Fibroblast of lung (primary cell): ENCODE measurements at places on chromosomes 11 and 22.

GRCh38 chr22:36409911-36410756 lies 22.4 kb upstream of the MYH9 start:
- peak; percentile 76 for DNase-seq

- DNase-seq, result no peak
Measured at GRCh38 chr22:50157709-50158375, 12.7 kb upstream of the PANX2 start.

DNA sequence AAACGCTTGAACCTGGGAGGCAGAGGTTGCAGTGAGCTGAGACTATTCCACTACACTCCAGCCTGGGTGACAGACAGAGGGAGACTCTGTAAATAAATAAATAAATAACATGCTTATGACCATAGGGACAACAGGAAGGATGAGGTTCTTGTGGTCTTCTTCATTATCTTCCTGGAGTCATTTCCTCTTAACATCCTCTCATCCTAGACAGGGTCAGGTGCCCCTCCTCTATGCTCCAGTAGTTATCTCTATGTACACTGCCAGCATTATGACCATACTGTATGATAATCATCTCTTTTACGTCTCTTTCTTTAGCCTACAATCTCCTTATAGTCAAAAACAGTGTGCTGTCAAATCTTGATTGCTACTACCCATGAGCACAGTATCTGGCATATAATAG lies 17.7 kb downstream of the RAB30 start:
- no peak for DNase-seq

DNA sequence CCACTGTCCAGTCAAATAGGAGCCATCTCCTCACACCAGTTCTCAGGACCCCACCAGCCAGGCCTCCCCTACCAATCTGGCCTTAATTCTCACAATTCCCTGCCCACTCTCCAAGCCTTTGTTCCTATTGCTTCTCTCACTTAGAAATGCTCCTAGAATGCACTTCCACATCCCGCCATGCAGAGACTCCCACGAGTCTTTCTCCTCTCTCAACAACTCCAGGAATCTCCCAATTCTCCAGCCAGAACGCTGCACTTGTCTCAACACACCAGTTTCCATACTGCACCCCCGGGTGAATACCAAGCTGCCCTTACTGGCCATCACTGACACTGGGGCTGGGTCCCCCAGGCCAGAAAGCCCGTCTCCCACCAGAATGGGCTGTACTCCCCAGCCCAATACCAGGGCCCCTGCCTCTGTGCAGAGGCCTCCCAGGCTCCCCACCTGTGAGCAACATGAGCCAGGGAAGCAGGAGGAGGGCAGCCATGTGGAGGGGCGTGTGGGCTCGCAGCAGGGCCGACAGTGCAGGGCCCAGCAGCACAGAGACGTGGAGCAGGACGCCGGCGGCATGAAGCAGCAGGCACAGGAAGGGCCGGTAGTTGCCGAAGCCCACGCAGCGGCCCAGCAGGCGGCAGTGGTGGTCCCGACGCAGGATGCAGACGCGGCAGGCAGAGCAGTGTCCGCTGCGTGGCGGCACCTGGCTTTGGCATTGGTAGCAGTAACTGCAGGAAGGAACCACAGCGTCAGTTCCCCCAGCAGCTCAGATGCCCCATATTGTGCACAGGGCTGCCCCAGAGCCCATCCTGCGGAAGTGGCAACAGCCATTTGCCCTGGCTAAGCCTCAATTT lies 2.4 kb downstream of the ZDHHC24 start:
- peak; percentile 47 for DNase-seq

DNA sequence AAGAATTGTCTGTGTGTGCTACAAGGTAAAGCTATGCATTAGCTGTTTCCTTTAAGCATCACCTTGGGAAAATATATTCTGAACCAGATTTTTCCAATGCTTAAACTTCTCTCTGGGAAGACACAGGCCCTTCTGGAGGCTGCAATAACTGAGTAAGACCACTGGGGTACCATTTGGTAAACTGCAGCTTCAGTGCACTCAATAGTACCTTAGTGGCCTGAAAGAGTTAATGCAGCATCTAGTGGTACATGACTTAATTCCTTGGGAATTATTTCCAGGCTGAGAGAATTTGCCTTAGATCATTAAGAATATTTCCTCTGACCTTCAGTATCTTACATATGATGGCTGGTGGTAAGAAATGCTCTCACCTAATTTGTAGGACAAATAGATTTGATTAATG lies 727.4 kb downstream of the DLG2 start:
- peak; percentile 61 for DNase-seq

DNA sequence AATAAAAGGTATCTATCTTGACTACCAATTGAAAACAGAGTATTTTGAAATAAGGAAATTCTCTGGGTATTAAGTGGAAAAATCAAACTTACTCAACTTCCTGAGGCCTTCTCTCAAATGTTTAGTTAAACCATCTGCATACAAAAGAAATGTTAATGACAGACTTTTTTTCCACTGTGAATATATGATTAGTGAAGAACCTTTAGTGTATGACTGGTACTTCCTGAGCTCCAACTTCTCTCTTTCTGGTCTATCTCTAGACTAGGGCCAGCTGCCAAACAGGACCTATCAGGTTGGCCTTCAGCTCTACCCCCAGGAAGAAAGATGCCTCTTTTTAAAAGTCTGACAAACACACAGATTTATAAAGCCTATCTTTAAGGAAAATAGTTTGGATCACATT lies 68.8 kb upstream of the SCUBE2 start:
- no peak for DNase-seq

DNA sequence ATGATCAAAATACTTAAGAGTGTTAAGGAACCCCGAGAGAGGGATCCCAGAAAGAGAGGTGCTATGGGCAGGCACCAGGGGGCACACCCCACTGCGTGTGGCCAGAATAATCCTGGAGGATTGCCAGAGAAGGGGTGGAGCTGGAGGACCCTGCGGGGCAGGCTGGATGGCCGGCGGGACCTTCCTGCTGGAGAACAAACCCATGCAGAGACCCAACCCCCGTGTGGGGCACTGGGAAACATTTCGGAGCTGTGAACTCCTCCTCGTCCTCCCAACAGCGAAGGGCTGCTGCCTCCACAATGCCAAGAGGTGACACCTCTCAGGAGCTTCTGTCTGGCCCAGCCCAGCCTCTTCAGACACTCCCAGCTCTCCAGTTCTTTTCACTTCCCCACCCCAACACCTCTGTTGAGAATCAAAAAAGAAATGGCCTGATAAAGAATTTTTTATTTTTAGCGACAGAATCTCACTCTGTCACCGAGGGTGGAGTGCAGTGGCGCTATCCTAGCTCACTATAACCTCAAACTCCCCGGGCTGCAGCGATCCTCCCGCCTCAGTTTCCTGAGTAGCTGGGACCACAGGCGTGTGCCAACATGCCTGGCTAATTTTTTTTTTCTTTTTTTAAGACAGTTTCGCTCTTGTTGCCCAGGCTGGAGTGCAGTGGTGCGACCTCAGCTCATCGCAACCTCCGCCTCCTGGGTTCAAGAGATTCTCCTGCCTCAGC lies 25.6 kb downstream of the RHOD start:
- peak; percentile 25 for DNase-seq

DNA sequence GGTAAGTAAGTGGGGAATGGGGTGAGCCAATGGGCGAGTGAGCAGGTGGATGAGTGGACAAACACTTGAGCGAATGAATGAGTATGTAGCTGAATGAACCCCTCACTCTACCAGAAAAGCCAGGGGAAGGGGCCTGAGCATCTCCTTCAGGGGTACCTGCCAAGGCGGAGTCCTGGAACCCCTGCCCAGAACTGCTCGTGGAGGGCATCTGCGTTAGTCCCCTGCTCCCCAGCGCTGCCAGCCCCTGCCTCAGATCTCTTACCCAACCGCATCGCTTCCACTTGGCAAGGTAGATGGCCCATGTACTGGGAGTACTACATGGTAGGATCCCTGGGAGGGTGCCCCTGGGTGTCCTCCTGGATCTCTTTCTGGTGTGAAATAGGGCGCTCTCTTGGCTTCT lies 7.4 kb upstream of the ANO1 start:
- DNase-seq, result no peak

DNA sequence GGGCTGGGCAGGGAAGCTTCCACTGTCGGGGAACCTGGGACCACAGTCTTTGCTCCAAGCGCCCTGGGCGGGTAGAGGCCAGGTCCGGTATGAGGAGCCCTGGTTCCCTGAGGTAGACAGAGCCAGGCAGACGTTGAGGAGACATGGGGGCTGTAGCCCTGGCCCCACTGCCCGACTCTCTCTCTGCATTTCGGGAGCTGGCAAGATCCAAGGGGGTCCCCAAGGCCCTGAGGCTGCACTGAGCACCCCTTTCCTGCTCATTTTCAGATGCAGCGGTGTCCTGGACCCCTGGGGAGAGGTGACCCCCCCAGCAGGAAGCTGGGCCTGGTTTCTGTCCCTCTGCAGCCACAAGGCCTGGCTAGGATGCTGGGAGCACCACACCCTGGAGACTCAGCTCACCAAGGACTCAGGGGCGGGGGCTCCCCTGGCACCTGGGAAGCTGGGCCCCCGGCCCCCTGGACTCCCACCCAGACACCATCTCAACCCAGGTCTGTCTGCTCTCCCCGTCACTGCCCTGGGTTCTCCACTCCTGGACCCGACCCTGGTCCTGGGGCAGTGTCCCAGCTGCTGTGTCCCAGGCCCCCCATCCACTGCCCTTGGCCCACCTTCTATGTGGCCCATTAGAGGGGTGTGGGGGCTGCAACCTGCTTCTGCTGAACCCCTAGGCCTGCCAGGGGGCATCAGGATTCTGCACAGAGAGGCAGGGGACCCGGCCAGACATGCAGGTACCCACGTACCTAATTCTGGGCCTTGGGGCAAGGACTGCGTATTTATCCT lies 15.0 kb upstream of the MUC6 start:
- no peak for DNase-seq
